T follicular helper cell (primary cell): ENCODE measurements at places on chromosomes 13 and 19.

DNA sequence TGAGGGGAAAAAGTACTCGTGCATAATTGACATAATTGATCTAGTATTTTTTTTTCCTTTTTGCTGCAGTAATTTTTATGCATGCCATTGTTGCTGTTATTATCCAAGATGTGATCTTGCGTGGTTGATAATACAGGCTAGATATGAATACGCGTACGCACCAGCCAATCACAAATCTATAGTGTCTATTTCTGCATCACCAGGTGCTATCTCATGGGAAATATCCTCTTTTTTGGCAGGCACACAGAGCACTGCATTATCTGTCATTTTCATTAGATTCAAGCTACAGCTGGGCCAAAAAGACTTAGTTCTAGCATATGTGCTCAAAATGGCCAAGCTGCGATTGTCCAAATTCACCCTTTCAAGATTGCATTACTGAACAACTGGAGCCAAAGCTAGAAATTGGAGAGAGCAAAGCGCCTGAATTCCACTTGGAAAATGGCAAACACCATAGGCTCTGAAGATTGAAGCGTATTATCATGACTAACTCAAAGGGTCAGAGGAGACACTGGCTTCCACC is 181.1 kb downstream of the TSHZ3 start:
- no peak for DNase-seq

- DNase-seq, result no peak
Observed at GRCh38 chr19:4974880-4975469, 6.1 kb downstream of the KDM4B start.

- no peak for DNase-seq
Observed at GRCh38 chr19:18807861-18808331, 16.8 kb upstream of the COMP start.

GRCh38 chr13:110448677-110449076 is 112.8 kb downstream of the RAB20 start:
- no peak for DNase-seq

- DNase-seq, result no peak
Observed at GRCh38 chr13:103287659-103288058, 221.4 kb upstream of the SLC10A2 start.

DNA sequence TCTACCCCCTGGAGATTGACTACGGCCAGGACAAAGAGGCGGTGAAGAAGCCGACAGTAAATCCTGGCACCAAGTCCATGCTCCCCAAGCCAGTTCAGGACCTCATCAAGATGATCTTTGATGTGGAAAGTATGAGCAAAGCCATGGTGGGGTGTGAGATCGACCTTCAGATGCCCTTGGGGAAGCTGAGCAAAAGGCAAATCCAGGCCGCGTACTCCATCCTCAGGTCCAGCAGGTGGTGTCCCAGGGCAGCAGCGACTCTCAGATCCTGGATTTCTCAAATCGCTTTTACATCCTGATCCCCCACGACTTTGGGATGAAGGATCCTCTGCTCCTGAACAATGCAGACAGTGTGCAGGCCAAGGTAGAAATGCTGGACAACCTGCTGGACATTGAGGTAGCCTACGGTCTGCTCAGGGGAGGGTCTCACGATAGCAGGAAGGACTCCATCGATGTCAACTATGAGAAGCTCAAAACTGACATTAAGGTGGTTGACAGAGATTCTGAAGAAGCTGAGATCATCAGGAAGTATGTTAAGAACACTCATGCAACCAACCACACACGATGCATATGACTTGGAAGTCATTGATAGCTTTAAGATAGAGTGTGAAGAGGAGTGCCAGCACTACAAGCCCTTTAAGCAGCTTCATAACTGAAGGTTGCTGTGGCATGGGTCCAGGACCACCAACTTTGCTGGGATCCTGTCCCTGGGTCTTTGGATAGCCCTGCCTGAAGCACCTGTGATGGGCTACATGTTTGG is 24.0 kb upstream of the ANKRD10 start:
- no peak for DNase-seq

- no peak for DNase-seq
Observed at GRCh38 chr19:3007975-3008374, 21.1 kb downstream of the TLE2 start.

- DNase-seq, result no peak
Observed at GRCh38 chr19:51637362-51637978, 7.3 kb upstream of the SIGLEC5 start.

DNA sequence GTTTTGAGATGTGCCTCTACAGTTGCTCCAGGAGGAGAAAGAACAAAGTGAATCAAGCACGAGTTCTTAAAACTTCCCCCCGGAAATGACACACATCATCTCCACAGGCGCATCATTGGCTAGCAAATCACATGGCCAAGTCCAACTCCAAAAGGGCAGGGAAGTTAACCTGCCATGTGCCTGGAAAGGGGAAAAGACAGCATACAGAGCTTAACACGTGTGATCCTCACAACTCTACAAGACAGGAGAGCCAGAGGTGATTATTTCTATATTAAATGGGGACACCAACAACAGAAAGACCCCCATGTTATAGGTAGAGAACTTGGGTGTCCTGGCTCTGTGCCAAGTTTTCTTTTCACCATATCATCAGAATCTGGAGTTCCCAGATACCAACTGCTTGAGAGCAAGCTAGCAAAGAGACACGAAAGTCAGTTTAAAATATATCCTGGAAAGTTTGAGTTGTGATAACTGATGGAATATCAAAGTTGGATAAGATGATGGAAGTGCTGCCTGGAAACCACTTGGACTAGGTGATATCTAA is 871.1 kb downstream of the UQCRFS1 start:
- no peak for DNase-seq

DNA sequence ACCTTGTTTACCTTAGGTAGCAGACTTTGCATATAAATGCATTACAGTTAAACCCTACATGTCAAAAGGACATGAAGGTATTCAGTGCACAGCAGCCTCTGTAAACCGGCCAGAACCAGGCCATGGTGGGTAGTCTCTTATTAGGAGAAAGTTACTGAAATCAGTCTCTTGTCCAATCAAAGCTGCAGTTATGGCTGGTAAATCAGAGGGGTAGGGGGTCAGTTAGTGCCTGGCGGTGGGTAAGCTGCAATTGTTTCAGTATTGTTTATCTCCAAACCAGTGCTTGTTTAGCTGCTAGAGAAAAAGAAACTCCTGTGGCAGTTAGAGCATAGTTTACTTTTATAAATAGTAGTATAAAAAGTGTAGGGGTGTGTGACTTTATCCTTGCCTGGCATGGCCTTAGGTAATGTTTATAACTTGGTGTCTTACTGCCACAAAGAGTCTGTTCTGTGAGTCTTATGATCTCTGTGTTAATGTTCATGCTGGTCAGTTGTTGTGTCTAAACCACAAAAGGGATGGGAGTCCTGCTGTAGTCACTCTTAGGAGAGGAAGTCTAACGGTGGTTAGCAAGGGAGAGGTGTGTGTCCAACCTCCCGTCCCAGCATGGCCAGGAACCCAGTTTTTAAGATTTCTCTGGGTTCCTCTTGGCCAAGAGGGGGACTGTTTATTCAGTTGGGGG is 28.0 kb downstream of the CHST8 start:
- no peak for DNase-seq

GRCh38 chr19:37953171-37953917 is 46.3 kb downstream of the SIPA1L3 start:
- DNase-seq, result no peak

DNA sequence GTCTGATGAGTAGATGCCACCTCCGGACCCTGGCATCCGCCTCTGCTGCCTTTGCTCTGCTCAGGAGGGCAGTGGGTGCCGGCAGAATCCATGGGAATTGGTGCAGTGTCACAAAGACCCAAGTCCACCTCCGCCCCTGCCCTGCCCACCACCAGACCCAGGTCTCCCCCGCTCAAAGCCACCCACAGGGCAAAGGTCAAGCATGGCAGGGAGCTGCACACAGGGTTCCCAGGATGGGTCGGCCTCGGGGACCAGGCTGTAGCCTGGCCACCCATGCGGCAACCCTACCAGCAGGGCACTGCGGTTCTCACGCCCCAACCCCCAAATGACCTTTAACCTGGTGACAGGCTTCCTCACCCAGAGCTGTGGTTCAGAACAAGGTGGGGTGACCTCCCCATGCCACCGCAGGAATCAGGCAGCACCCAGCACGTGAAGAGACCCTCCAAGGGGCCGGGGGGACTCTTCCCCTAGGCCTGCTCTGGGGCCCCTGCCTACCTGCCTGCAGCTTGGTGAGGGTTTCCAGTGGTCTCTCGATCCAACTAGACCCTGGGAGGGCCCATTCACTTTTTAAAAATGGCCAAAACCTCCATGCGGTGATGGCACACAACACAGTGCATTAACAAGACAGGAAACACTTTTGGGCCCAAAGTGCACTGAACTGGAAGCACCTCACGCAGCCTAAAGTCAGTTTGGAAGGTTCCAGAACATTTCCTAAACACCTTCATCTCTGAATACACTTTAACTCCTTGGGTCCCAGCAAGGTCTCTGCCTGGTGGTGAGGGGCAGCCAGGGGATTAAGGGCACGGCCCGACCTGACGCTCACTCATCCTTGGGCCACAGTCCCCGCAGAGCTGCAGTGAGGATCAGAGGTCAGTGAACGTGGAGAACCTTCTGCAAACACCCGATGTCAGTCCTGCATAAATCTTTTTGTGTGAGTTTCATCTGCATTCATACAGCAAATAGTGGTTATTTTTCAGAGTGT is 11.0 kb downstream of the GAS6 start:
- no peak for DNase-seq

DNA sequence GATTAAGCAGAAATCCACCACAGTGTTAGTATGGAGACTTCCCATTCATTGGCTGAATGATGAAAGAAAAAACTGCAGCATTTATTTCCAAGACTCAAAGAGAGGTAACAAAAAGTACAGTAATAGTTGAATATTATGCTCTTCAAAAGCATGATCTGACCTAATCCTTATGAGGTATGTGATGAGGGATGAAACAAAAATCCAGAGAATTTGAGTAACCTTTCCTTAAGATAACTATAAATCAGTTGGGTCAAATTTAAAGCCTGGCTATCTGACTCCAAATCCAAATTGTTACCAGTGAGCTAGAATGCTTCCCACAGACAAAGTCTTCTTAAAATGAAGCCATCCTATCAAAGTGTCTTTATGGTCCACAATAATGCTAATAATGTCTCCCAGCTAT is 38.1 kb downstream of the NUFIP1 start:
- no peak for DNase-seq

GRCh38 chr19:10729411-10729810 is 11.5 kb downstream of the DNM2 start:
- DNase-seq, result no peak

DNA sequence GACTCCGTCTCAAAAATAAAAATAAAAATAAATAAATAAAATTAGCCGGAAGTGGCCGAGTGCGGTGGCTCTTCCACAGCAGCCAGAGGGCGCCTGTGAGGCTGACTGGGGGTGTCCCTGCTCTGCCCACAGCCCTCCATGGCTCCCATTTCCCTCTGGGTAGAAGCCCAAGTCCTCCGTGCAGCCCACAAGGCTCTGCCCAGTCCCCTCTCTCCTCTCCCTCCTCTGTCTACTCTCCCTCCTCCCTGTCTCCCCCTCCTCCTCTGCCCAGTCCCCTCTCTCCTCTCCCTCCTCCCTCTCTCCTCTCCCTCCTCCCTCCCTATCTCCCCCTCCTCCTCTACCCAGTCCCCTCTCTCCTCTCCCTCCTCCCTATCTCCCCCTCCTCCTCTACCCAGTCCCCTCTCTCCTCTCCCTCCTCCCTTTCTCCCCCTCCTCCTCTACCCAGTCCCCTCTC is 20.4 kb downstream of the MISP start:
- DNase-seq, result no peak

GRCh38 chr19:10817291-10818038 is 18.5 kb downstream of the TMED1 start:
- no peak for DNase-seq

- no peak for DNase-seq
Observed at GRCh38 chr19:1065606-1066109, 1.3 kb upstream of the ARHGAP45 start.

- DNase-seq, result no peak
Observed at GRCh38 chr13:98599502-98600328, 22.8 kb upstream of the STK24 start.

DNA sequence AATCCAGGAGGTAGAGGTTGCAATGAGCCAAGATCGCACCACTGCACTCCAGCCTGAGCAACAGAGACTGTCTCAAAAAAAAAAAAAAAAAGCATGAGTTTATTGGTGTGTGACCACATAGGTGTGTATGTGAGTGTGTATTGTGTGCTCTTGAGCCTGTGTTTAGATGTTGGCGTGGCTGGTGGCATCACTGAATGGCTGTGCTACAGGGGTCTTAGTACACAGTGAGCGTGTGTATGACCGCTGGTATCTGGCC is 2.5 kb downstream of the SLC1A5 start:
- DNase-seq, result no peak

- DNase-seq, result no peak
Observed at GRCh38 chr19:52297601-52298364, 814 bp downstream of the ZNF480 start.

GRCh38 chr13:24606486-24607170 is 73.6 kb upstream of the ATP12A start:
- no peak for DNase-seq

GRCh38 chr19:1767464-1767933 is 14.2 kb downstream of the ONECUT3 start:
- DNase-seq, result peak; percentile 36

- DNase-seq, result no peak
Observed at GRCh38 chr13:114049026-114049425, 75.2 kb upstream of the C13orf46 start.

DNA sequence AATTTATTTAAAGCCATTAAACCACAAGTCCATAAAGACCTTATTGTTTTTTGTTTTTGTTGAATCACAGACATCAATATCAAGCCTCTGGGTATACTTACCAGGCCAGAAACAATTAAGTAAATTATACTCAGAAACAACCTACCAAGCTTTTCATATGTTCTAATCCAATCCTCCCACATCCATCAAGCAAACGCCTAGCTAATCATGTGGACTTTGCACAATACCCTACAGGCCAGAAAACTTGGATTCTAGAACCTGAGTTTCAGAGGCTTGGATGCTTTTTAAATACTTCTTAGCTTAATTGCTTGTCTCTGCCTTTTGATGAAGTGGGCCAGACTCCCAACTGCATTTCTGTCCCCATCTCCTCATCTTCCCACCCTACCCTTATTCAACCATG is 39.9 kb downstream of the TGDS start:
- no peak for DNase-seq

GRCh38 chr13:74346960-74347359 is 212.8 kb upstream of the KLF12 start:
- no peak for DNase-seq

DNA sequence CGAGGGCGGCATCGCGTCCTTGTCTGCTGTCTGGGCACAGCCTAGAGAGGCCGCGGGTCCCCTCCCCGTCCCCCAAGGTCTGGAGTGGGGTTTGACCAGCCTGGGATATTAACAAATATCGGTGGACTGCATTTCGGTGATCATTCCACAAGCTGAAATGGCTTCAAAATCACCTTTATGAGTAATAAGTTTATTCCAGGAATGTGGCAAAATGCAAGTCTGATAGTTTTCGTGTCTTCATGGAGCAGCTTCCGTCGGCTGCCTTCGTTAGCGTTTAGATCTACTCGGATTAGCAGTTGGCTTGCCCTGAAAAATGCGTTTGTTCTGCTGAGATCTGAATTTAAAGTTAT is 1.1 kb upstream of the GJA3 start:
- no peak for DNase-seq

GRCh38 chr13:77375560-77376108 is 48.7 kb upstream of the MYCBP2 start:
- DNase-seq, result no peak
